ENCODE measurements at places on chromosomes 16 and 17. TPM values are rescaled to one million over a fixed set of nuclear protein-coding genes. Genes with fewer than 3 reads are reported as not detected.

GRCh38 chr16:53662072-53662471 is 41.6 kb downstream of the RPGRIP1L start:
- no peak for DNase-seq

CTCF gene
- polyA plus RNA-seq, result 19.6 TPM

- no peak for DNase-seq
These were observed 31.4 kb downstream of the ANKRD11 start for GRCh38 chr16:89458967-89459366.

DNA sequence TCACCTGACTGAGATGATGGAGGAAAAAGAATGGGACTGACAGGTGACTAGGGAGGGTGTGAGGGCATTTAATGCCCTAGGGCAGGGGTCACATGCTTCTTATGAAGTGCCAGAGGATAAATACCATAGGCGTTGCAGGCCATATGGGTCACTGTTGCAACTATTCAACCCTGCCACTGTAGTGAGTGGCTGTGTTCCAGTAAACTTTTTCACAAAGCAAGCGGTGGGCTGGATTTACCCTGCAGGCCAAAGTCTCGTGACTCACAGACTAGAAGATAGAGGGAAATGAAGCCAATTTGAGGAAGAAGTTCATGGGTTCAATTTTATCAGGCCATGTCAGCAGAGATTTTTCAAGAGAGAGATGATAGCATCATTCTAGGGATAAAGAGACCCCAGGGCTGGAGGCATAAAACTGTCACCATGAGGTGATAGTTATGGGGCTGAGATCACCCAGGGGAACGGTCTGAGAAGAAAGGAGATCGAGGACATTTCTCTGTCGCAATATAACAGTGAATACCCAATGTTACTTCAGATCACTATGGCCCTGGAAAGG is 8.6 kb downstream of the ARHGAP17 start:
- DNase-seq, result peak; percentile 34

GRCh38 chr17:37406635-37407461 is at the start of the genes ACACA and TADA2A:
Gene ACACA, minus strand, starts transcription at chr17:37406836. Its CDS starts 537 bp downstream, at chr17:37406299.
Gene TADA2A, plus strand, starts transcription at chr17:37406886. Its CDS starts 4,480 bp downstream, at chr17:37411366.
- peak; percentile 98 for DNase-seq
